ENCODE measurements at places on chromosomes 7 and 10. TPM values are rescaled to one million over a fixed set of nuclear protein-coding genes. Genes with fewer than 3 reads are reported as not detected.

The NACAD gene
- 1.9 TPM for total RNA-seq

The EPDR1 gene
- total RNA-seq, result 1.7 TPM

The NT5C3A gene
- 32.9 TPM for total RNA-seq

The GATAD1 gene
- 17.1 TPM for total RNA-seq

The PHYH gene
- total RNA-seq, result 9.1 TPM

The NPY gene
- total RNA-seq, result not detected

The DPP6 gene
- not detected for total RNA-seq

The BTBD16 gene
- total RNA-seq, result not detected

The PDZD8 gene
- 24.4 TPM for total RNA-seq

The EVX1 gene
- total RNA-seq, result not detected
